ENCODE measurements at places on chromosomes 1 and 21. TPM values are rescaled to one million over a fixed set of nuclear protein-coding genes. Genes with fewer than 3 reads are reported as not detected.

Gene MASP2
- not detected for total RNA-seq

Gene NKAIN1
- not detected for total RNA-seq

Gene OR10Z1
- total RNA-seq, result not detected

Gene HHAT
- total RNA-seq, result 5.9 TPM

Gene LCE3C
- not detected for total RNA-seq

Gene FLG2
- not detected for total RNA-seq

Gene OR1C1
- total RNA-seq, result not detected

Gene SELE
- 0.90 TPM for total RNA-seq

Gene ZNF593
- 24.9 TPM for total RNA-seq

Gene PTGS2
- 4.9 TPM for total RNA-seq

Gene ARHGEF16
- total RNA-seq, result 17.7 TPM

Gene FBXO42
- total RNA-seq, result 66.1 TPM

Gene SH2D5
- not detected for total RNA-seq

Gene TNFRSF8
- 1.8 TPM for total RNA-seq

Gene VWA1
- total RNA-seq, result 261 TPM

Gene S100A7
- not detected for total RNA-seq

Gene CGN
- 1.1 TPM for total RNA-seq
